ENCODE measurements at places on chromosomes 4 and X. TPM values are rescaled to one million over a fixed set of nuclear protein-coding genes. Genes with fewer than 3 reads are reported as not detected.

GRCh38 chrX:151996347-151996746, 21.9 kb upstream of the GABRE start:
- DNase-seq: no peak

DNA sequence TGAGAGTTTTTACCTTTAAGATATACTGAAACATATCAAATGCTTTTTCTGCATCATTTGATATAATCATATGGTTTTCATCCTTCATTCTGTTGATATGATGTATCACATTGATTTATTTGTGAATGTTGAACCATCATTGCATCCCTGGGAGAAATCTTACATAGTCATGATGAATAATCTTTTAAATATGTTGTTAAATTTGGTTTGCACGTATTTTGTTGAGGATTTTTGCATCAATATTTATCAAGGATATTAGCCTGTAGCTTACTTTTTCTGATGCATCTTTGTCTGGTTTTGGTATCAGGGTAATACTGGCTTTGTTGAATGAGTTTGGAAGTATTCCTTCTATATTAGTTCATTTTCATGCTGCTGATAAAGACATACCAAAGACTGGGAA, 541.4 kb downstream of the TLL1 start:
- no peak for DNase-seq

MTTP gene
- total RNA-seq: not detected

WNK3 gene
- total RNA-seq: 0.63 TPM

DNA sequence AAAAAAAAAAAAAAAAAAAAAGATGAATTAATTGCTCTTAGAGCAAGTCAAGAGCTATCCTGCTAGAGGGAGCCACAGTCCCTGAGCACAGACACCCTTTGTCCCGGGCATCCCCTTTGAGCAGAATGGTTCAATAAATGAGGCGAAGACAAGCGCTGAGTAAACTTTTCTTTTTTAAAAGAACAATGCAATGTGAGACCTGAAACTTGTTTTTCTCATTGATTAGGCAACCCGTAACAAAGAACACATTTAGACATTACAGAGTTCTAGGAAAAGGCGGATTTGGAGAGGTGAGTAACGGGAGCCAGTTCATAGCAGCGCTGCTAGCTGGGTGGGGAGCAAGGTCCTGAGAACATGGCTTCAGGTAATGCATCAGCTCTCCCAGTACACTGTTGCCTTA, 46.1 kb downstream of the GRK4 start:
- peak; percentile 68 for DNase-seq

DNA sequence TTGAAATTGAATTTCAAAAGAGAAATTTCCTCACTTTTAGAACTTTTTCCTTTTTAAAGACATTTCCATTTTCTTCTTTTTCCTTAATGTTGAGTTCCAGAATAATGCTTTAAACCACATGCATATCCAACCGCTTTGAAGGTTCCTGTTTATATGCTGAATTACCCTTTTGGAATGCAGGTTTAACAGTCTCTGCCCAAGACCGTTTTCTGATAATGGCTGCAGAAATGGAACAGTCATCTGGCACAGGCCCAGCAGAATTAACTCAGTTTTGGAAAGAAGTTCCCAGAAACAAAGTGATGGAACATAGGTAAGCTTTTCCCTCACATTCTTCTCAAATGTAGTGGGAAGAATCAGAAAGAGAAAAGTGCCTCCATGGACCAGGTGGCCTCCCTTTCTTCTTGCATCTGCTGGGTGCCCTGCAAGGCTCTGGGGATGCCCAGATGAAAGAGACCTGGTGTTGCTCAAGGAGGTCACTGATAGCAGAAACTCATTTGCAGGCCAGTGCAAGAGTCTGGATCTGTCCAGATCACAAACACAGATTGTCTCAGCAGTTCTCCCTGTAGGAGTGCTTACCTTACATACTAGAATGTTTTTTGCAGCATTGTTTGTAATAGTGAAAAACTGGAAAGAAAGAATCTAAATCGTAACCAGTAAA, 42.9 kb downstream of the MOSPD2 start:
- DNase-seq: peak; percentile 76
